ENCODE measurements at places on chromosomes 5 and 9.

DNA sequence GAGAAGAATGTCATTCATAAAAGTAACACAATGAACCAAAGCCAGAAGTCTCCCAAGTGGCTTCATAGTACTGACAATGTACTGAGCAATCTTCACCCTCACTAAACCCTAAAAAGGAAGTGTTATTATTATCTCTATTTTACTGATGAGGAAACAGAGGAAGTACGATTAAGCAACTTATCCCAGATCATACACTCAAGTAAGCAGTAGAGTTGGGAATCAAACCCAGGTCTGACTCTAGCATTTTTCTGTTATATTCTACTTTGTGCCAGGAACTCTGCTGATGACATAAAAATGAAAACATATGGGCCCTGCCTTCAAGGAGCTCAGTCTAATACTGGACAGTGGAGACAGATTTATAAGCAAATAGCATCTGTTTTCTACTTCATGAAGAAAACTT is 109.2 kb downstream of the RAPGEF6 start:
- ATAC-seq, result no peak

DNA sequence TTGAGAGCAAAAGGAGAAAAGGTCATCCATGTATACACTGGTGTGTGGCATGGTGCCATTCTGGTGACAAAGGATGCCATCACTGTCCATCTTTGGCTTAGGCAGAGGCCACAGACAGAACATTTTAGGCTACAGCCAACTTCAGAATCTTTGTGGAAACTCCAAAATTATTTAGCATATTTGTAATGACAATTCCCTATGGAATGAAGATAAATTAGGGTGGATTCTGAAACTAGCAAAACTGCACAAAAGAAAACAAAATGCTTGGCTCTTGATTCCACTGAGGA is 92.5 kb downstream of the FBXW11 start:
- ATAC-seq, result no peak

GRCh38 chr5:154714266-154714986 is 40.8 kb upstream of the LARP1 start:
- peak; percentile 64 for ATAC-seq

DNA sequence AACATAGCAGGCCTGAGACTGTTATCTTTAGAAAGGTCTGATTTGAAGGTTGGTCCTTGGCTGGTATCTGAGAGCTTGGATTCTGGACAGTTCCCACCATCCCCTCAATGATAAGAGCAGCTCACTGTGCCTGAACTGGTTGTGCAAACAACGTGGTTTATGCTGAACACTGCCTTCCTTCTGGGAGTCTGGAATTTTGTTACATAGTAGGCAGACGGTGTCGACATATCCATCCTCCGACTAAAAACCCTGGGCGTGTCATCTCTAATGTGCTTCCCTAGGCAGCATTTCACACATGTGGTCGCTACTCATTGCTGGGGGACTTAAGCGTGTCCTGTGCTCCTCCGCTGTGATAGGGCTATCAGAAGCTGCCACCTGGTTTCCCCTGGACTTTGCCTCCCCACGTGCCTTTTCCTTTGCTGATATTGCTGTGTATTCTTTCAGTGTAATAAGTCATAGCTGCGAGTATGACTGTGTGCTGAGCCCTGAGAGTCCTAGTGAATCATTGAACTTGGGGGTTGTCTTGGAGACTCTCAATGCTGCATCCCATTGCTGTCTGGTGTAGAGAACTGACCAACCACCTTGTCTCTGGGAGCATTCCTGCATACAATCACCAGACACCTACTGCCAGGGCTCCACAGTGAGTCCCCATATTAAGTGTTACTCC is 119.1 kb upstream of the TBC1D2 start:
- ATAC-seq, result no peak

DNA sequence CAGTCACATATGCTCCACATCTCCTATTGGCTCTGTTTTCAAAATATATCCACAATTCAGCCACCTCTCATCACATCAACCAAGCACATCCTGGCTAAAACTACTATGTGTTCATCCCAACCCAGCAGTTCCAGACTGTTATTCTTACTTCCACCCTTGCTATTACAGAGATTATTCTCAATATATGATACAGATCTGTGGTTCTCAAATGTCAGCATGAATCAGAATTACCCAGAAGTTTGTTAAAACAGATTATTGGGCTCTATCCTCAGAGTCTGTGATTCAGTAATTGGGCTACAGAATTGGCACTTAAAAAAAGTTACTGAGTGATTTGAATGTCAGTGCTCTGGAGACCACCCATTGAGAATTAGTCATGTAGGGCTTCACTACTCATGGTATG is 78.8 kb upstream of the IZUMO3 start:
- no peak for ATAC-seq

DNA sequence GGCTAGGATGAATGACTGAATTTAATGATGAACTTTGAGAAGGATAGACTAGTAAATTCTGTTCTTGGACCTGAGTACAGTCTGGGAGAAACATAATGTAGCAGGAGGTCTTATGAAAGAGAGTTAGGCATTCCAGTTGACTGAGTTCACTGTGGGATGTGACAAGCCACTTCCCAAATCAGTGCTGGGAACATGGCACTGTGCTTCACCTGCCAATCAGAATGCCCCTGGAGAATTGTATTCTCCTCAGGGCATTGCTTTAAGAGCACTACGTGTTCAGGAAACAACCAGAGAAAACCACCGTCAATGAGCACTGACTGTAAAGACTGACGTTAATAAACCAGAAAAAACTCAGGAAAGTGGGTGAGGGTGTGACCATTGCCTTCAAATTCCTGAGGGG is 1.2 kb downstream of the CCDC107 start:
- no peak for ATAC-seq
